Stimulated activated CD8-positive, alpha-beta memory T cell treated with anti-CD3 and anti-CD28 coated beads, Interleukin-15, amount 100 ng/mL, for 24 hours (primary cell): ENCODE measurements at places on chromosomes 7 and 10.

- DNase-seq = no peak
Measured at GRCh38 chr7:47454069-47454973, 127.6 kb downstream of the TNS3 start.

- no peak for DNase-seq
Measured at GRCh38 chr10:86775870-86776180, 19.4 kb downstream of the BMPR1A start.

- DNase-seq = no peak
Measured at GRCh38 chr7:36683111-36683510, 41.2 kb downstream of the AOAH start.

- DNase-seq = no peak
Measured at GRCh38 chr7:85285527-85285926, 98.7 kb upstream of the SEMA3D start.

DNA sequence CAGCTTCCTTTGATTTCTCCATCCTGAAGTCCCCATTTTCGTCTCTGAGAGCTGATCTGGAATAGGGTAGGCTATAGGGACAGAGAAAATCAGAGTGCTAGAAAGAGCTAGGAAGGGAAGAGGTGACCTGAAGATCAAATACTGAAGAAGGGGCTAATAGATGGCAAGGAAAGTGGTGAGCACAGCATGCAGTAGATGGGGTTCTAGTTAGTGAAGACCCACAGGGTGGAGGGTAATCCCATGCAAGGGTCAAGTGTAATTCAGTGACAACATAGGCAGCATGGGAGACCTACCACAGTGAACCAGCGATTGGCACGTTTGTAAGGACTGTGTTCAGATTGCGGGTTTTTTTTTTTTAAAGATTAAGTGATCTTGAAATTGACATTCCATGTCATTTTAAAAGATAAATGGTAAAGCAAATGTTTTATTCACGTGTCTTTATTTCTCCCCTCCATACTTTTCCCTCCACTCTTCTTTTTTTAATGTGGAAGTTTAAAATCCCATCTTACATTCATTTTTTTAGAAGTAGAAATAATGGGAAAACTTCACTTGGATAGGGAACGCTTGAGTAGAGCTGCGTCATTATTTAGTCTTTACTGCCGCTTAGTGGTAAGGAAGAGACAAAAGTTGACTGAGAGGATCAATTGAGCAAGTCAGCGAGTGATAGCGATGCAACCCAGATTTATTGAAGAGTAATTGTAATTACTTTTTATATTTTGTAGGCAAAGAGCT lies 21.0 kb upstream of the ABI1 start:
- no peak for DNase-seq

- no peak for DNase-seq
Measured at GRCh38 chr7:134400859-134401258, 58.0 kb downstream of the AKR1B1 start.

DNA sequence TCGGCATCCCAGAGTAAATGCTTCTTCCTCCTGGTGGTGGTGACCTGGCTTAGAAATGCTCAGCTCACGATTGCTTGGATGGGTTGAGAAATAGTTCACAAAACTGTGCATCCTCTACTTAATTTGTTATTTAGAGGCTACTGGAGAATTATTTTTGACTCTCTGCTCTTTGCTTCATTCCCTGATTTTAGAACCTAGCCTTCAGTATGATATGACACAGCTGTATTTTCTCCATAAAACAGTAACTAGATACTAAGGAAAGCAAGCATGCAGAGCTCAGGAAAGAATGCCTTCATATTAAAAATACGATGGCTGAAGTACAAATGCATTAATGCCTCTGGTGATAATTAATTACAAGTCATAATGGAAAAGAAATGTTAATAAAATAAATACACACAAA lies 602.0 kb upstream of the COBL start:
- DNase-seq = no peak

- no peak for DNase-seq
Measured at GRCh38 chr10:91799612-91799975, 1.4 kb downstream of the TNKS2 start.

DNA sequence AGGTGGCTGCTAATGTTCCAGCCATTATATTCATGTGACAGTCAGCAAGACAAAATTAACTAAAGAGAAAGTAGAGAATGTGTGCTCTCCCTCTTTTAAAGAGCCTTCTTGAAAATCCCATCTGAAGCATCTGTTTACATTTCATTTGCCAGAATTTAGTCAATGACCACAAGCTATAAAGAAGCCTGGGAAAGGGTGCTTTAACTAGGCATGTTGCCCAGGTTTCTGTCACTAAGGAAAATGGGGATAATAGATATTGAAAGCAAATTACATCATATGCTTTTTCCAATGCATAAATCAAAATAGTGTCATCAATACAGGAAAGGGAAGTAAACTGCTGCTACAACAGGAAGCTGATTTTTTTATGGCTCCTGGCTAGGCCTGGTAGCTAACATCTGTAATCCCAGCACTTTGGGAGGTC lies 67.7 kb downstream of the ELAPOR2 start:
- no peak for DNase-seq

DNA sequence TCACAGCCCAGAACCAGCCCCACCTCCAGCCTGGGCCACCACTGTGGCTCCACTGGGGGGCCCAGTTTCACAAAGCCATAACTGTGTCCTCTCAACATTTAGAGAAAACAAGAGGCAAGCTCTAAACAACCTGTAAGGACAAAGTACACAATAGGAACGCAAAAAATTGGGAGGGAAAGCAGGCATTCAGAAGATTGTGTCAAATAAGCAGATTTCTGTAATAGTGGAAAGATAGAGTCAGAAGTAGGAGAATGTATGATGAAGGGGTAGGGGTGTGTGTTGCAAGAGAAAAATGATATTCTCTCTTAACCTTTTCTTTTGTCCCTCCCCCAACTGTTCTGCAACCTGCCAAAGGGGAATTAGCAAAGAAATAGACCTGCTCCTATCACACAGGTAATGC lies 449.9 kb upstream of the NPVF start:
- no peak for DNase-seq

GRCh38 chr10:78148961-78149612 lies 115.4 kb downstream of the RPS24 start:
- DNase-seq = no peak

GRCh38 chr10:5576154-5576748 lies 51.5 kb downstream of the CALML3 start:
- no peak for DNase-seq

GRCh38 chr10:132411561-132412253 lies 14.7 kb downstream of the PWWP2B start:
- no peak for DNase-seq

DNA sequence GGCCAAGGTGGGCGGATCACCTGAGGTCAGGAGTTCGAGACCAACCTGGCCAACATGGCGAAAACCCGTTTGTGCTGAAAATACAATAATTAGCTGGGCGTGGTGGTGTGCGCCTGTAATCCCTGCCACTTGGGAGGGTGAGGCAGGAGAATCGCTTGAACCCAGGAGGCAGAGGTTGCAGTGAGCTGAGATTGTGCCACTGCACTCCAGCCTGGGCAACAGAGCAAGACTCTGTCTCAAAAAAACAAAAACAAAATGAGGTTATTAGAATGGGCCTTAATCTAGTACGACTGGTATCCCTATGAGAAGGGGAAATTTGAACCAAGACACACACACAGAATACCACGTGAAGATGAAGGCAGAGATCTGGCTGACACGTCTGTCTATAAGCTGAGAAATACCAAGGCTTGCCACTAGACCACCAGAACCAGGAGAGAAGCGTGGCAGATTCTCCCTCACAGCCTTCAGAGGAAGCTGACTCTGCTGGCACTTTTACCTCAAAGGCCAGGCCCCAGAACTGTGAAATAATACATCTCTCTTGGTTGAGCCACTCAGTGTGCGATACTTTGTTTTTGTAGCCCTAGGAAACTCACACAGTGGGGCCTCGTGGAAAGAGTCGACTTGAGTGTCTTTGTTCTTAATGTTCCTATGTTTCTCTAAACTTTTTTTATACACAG lies 59.6 kb downstream of the TMEM209 start:
- no peak for DNase-seq

GRCh38 chr10:53052521-53053164 lies 280.1 kb upstream of the MBL2 start:
- DNase-seq = no peak

- DNase-seq = no peak
Measured at GRCh38 chr10:74008212-74008731, 10.4 kb downstream of the VCL start.

DNA sequence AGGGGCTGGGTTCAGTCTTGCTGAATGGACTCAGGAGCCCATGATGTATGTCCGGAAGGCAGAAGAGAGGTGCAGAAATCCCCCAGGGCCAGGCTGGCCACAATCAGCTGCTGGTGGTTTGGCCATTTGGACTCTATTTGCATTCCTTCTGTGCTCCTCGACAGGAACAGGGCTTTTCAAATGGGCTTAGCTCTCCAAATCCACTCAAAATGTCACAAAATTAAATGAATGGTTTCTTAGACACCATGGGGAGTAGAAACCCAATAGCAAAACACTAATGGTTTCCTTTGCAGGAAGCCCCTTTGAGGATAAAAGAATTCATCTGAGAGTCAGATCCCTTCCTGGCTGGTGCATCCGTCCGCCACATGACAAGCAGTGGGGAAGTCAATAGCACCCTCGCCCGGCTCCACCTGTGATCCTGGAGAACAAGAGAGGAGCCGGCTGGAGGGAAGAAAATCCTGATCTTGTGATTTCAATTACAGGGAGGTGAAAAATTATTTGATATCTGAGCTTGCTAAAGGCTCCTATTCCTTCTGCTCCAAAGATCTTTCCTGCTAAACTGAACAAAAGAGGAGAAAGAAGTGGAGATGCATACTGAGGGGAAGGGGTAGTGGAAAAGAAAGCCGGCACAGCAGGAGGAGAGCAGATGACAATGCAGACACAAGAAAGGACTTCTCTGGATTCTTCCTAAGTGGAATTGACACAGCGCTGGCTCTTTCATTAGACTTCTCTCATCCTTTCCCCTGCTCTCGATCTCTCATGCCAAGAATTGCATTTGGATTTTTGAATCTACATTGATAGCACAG lies 190.7 kb downstream of the C7orf25 start:
- no peak for DNase-seq

- DNase-seq = no peak
Measured at GRCh38 chr7:23607866-23608265, 10.7 kb downstream of the CCDC126 start.

- DNase-seq = no peak
Measured at GRCh38 chr7:127587663-127588018, 570 bp upstream of the ARF5 start.

DNA sequence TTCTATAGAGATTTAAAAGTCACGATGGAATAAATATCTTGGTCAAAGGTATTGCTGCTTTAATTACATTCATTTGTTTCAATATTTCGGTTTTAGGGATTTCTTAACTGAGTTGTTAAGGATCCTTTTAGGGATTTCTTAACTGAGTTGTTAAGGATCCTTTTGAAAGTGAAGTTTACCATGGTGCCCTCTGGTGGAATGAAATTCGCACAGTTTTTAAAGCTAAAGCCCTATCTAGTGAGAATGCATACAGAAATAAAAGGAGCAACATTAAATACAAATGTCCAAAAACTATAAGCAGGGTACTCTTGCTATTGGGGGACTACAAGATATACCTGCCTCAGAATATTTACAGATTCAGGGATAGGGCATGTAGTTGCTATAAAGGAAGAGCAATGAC lies 193.7 kb downstream of the RNLS start:
- DNase-seq = no peak

DNA sequence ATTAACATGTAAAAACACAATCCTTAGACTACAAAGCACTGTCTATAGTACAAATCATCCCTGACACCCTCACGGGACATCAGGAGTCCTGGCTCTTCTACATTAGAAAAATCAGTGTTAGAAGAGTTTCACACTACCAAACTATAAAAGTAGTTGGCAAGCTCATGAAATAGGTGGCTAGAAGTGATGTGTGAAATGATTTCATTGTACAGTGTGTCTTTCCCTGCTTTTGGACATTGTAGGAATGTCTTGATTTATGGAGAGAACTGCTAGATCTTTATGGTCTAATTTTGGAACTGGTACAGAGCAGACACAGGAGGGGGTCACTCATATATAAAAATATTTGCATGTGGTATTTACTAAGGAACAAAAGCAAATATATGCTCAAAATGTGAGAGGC lies 33.2 kb downstream of the SEMA3A start:
- DNase-seq = no peak

GRCh38 chr7:140425718-140426117 lies 21.9 kb downstream of the RAB19 start:
- no peak for DNase-seq

DNA sequence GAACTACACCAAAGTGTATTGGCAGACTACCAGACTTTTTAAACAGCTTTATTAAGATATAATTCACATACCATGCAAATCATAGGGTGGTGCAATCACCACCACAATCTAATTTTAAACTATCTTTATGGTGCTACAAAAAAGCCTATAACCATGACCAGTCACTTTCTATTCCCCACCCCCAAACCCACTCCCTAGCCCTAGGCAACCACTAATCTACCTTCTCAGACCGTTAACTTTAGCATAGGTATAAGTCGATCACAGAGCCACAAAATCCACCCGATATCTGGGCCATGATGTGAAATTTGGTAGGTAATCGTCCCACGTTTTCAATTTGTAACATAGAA lies 536 bp upstream of the POM121 start:
- no peak for DNase-seq
